ENCODE measurements at places on chromosomes 7 and 10. TPM values are rescaled to one million over a fixed set of nuclear protein-coding genes. Genes with fewer than 3 reads are reported as not detected.

The LRRC18 gene
- total RNA-seq, result not detected

The CDK6 gene
- 350 TPM for total RNA-seq

The MEIG1 gene
- total RNA-seq, result not detected

The GPR158 gene
- total RNA-seq, result not detected

The PAPSS2 gene
- 0.21 TPM for total RNA-seq

The GPR22 gene
- total RNA-seq, result not detected

- DNase-seq, result no peak
These were observed 82.6 kb upstream of the SLF2 start for GRCh38 chr10:100829933-100830727.

DNA sequence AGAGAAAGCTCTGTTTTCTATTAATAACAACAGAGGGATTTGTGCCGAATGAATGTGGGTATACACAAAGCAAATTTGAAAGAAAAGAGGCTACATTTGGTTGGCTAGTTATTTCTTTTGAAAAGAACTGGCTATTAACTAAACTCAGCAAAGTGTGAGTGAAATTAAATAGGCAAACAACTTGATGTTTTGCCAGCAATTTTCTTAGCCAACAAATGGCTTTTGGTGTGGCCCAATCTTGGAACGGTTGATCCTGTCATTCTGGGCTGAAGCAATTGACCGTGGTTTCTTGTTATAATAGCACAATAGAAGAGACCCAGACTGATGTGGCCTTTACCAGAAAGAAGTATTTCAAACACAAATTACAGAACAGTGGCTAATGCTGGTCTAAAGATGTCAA, 898.6 kb downstream of the KCNMA1 start:
- no peak for DNase-seq

- no peak for DNase-seq
These were observed 117.3 kb upstream of the CDK6 start for GRCh38 chr7:92953657-92954056.

- DNase-seq, result no peak
These were observed 108.4 kb upstream of the NPY start for GRCh38 chr7:24175603-24176002.

DNA sequence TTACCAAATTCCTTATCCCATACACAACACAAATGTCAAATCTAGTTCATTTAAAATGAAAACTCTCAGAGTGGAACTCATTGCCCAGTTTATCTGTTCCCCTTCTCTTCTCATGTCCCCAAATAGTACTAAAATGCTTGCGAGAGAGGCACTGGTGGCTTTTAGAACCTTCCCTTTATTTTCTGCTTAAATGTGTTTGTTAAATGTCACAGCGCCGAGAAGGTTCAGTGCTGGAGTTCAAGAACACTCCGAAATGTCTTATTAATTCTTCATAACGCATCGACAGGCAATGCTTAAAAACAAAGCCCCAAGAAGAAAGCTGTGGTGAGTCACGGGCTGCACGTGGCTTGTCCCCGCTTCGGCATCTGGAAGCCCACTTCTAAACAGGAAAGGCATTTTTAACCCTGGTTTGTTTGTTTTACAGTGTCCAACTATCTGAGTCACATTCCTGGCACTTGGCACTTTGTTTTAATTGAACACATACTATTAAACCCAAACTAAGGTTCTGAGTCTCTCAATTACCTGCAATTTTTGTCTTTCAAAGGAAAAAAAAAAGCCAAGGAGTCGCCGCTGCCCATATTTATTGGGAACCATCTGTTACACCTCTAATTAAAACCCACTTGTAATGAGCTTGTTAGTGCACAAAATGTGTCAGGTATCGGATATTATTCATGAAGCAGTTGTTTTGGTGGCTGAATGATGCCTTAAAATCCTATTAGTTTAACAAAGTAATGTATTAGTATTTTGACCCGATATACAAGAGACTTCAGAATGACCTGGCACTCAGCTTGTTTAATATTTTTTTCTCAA, 49.9 kb upstream of the MGMT start:
- no peak for DNase-seq

- no peak for DNase-seq
These were observed 24.0 kb downstream of the AGK start for GRCh38 chr7:141575164-141575563.

DNA sequence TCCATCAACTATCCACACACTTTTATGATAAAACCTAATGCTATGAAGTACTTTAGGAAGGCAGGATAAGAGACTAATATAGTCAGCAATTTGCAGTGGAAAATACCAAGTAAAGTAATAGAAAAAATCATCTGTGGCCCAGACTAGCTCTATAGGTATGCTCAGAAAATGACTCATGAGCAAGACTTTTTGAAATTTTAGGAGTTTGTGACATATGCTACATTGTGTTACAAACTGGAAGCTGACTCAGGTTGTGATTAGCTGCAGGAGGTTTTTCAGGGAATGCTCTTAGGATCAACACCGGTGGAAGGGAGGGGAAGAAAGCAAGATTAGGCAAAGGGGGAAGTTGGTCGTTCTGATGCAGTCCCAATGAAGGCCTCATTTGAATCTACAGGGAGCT, 56.1 kb downstream of the FEZF1 start:
- no peak for DNase-seq

GRCh38 chr10:12909836-12910185, 91.7 kb downstream of the CCDC3 start:
- no peak for DNase-seq

DNA sequence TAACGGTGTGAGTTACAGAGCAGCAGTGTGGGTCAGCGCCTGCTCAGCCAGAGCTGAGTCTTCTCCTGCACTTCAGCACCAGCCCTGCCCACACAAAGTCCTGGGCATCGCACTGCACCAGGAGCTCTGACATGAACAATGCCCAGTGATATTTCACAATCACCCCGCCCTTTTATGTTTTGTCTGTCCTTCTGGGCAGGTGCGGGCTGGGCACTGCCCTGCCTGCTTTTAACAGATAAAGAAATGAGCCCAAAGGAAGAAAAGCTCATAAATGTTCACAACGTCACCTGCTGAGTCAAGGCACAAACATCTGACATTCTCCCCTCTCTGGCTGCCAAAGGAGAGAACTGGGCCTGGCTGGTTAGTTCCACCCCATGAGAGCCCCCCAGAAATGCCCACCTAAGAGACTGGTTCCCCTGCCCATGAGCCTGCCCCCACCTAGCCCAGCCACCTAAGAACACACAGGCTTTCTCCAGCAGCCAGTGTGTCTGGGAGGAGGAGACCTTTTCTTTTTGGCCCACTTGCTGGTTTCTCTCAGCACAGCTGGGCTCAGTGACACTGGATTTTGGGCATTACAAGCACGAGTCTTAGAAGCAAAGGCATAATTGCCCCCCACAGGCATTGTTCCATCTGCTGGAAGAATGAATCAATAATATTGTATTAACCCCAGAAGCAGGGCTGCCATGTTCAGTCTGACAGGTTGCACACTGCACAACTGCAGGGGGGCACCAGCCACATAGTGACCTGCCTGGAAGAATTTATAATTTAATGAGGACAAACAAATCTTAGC, 22.3 kb downstream of the CALML3 start:
- DNase-seq, result no peak

DNA sequence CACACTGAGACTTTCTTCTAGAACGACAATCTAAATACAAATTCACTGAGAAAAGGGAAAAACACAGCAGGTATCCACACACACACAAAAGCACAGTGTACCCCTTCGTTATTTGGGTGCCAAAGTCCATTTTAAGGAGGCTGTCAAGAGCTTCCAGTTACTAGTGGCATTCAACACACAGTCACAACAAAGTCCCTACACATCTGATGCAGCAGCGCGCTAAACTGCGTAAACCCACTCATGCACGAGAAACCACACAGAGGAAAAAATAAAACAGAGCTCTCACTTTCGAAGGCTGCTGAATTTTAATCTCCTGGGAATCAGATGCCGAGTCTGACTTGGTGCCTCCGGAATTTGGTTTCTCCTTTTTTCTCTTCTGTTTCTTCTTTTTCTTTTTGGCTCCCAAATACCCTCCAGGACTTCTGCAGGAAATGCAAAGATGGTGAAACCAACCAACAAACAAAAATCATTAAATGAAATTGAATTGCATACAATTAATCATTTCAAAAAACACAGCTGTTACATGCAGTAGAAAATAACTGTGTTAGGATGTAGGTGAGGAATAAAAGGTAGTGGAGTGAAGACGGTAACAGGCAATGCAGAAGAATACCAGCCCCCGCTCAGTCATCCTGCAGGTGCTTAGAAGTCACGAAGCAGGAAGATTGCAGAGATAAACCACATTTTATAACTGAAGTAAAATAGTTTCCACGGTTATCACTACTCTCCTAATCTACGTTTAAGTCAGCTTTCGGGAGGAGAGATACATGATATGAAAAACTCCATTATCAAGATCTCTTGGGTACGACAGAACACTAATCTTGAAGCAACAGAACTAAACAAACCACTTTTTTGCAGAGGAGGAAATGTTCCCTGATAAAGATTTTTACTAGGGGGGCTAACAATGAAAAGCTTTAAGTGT, 27.1 kb downstream of the NMT2 start:
- DNase-seq, result no peak

DNA sequence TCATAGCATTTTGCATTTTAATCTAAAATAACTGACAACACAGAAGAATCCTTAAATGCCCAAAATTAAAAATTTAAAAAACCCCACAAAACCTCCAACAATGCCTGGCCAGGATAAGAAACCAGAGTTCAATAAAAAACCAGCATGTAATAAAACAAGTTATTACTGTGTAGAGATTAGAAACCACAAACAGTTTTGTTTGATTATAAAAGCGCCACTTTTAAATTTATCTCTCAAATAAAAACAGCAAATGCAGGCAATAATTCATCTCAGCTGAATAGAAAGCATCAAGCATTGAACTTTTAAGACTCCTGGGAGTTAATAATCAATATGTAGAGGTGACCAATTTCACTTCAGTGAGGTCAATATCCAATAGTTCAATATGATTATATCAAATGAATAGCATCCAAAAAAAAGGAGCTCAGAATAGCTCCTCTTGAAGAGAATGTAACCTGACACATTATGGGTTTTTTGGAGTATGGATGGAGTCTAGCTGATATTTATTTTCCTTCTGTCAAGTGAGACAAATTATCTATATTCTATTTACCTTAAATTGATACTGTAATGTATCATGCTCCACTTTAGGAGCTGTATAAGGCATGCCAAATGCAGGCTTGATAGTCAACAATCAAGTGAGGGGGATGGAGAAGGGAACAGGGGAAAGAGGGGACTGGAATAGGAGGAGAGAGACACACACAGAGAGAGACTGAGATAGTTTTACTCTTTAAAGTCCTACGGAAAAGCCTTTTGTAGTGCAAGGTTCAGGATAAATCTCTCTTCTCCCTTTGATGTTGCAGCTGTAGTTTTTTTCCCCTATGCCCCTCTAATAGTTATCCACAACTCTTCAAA, 130.9 kb downstream of the RSU1 start:
- no peak for DNase-seq

DNA sequence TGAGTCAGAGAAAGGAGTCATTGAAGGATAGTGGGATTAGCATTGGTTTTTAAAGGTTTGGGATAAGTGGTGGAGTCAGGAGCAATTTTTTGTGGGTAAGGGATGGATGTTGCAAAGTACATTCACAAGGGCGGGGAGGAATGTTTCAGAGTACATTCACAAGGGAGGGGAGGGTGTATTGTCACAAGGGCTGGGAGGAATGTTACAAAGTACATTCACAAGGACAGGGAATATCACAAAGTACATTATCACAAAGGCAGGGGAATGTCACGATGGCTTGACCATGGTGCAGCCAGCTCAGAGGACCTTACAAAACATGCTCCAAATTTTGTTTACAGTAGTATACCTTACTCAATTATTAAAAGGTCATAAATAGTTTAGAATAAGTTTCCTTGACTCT, 30.3 kb downstream of the C1GALT1 start:
- no peak for DNase-seq
